Activated T-helper 1 cell treated with Interleukin-2 at 50 U/mL for 16 hours (primary cell): ENCODE measurements at places on chromosomes 16 and 17.

DNA sequence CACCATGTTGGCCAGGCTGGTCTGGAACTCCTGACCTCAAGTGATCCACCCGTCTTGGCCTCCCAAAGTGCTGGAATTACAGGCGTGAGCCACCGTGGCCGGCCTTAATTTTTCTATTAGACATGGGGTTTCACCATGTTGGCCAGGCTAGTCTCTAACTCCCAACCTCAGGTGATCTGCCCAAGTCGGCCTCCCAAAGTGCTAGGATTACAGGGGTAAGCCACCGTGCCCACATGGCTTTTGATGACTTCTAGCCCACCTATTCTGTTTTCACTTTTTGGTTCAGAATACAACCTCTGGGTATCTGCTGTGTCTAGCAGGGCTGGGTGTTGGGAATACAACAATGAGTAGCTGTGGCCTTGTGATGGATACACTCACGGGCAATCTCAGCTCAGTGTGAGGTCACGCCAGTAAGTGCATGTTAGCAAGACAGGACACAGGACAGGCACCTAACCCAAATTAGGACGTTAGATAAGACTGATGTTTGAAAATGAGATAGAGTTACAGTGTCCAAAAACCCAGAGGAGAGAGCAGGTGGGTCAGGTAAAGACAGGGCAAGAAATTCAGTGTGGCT is 14.1 kb upstream of the YWHAE start:
- DNase-seq, result no peak

DNA sequence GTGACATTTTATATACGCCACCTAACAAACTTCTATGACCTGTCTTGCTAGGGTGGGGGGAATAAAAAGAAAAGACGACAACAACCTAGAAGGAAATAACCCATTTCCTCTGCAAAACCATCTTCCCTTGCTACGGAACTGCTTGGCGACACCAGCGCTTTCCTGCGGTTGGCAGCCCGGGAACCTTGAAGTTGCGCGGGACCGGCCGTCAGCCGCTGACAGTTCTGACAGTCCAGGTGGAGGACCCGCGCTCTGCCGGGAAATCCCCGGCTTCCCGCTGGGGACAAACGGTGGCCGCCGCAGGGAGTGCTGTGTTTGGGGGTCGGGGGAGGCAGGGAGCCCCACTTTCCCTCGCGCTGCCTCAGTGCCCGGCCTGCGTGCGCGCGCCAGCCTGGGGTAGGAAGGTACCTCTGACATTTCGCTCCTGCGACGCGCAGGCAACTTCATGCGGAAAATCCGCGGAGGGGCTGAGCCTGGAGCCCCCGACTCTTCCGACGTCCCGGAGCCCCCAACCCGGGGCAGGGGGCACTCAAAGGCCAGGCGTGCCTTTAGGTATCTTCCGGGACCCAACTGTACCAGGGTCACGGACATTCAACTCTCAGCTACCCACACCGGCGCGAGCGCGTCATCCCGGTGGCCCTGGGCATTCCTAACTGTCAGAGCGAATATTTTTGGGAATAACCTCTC is 516 bp downstream of the SLC16A6 start:
- DNase-seq, result peak; percentile 40

DNA sequence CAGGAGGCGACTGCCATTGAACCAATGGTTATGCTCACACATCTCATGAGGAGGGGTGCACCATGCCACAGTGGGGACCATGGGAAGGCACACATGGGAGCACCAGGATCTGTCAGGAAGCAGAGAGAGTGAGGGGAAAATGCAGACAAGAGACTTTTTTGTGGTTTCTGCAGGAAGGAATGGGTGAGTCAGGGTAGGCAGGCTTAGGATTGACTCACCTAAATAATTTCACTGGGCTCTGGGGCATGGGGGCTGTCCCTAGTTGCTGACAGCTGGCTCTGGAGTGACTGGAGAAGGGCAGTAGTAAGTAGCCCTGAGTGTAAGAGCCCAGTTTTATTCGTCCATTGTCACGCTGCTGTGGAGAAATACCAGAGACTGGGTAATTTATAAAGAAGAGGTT is 202.4 kb downstream of the AXIN2 start:
- DNase-seq, result no peak

DNA sequence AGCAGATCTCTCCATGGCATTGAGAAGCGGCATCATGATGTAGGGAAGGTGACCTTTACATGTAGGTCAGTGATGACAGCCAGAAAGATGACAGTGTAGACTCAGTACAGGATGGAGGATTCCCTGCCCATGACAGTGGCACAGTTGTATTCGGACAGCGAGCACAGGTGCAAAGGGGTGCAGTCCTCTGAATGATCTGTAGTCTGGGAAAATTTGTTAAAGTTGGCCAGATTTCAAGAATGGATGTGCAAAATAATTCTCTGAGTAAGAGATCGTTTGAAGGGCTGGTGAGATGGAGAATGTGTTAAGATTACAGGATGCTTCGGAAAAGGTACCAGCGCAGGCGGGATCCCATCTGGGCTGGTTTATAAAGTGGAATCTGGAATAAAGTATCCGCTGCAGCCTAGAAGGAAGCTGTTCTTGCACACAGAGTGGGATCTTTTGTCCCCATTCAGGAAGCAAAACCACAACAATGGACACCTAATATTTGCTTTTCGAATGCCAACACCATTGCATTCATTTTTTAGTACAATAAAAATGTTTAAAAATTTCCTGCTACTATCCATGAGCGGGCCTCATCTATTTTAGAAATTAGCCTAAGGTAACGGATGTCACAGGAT is 101.2 kb downstream of the RPTOR start:
- no peak for DNase-seq

- DNase-seq, result no peak
These were observed 13.5 kb downstream of the G6PC1 start for GRCh38 chr17:42913981-42914617.

DNA sequence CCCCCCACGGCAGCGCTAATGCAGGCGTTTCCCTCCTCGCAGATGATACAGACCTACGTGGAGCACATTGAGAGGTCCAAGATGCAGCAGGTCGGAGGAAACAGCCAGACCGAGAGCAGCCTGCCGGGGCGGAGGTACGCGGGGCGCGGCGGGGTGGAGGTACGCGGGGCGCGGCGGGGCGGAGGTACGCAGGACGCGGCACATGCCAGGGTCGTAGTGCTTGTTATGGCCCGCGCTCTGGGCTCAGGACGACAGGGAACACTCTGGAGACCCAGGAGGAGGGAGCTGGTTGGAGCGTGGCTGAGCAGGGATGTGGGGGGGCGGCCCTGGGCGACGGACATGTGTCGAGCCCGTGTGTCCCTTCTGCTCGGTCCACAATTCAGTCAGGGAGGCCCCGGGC is 23.4 kb downstream of the MAPK8IP3 start:
- no peak for DNase-seq
